Germinal center (tissue), 1 donor: ENCODE measurements at places on chromosomes 7 and 10.

- no peak for DNase-seq
Observed at GRCh38 chr10:51786016-51786683, 86.8 kb upstream of the CSTF2T start.

GRCh38 chr10:69486922-69487730, 35.9 kb downstream of the TSPAN15 start:
- no peak for DNase-seq

GRCh38 chr7:41911792-41912191, 208.9 kb upstream of the INHBA start:
- no peak for DNase-seq

GRCh38 chr10:107022600-107023354, 141.7 kb downstream of the SORCS1 start:
- no peak for DNase-seq

- DNase-seq = no peak
Observed at GRCh38 chr7:128860158-128861073, 2.2 kb upstream of the ATP6V1F start.

DNA sequence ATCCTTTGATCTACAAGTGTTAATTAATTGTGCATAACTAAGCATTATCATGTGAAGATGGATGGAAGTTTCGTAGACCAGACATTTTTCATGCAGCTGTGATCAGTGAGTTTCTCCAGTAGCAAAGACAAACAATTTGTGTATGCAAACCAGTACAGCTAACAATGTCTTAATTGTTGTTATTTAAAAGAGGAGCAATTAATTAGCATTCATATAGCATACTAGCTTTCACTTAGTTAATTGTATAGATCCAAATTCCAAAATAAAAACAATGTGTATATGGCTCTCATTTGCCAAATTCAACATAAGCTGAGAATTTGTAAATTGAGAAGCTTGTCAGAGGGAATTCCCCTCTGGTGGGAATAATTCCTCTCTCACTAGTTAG, 22.6 kb upstream of the PRKCQ start:
- DNase-seq = no peak

- no peak for DNase-seq
Observed at GRCh38 chr10:133442191-133442966, 11.4 kb upstream of the SCART1 start.

DNA sequence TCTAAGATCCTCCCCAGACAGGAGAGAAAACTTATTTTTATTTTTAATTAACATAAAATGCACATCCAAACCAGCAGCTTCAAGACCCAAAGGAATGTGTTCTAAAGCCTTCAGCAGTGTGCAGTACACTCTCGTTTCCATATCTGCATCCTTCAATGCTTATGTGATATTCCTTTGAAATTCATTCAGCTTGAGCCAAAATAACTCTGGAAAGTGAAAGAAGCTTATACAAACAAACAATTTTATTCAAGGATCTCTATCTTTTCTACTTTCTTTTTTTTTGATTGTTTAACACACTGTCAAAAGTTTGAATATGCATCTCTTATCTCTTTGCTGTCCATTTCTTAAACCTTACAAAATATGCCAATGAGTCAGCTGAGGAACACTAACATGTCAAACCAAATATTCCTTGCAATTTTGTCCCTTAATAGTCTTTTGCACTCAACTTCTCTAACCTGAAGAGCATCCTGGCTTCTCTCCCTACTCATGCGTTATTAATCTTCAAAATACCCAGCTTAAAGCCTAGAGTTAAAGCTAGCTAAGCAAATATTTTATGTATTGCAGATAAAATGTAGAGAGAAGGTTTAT, 124.3 kb downstream of the THSD7A start:
- no peak for DNase-seq

- no peak for DNase-seq
Observed at GRCh38 chr10:52040486-52040885, 273.6 kb upstream of the DKK1 start.

DNA sequence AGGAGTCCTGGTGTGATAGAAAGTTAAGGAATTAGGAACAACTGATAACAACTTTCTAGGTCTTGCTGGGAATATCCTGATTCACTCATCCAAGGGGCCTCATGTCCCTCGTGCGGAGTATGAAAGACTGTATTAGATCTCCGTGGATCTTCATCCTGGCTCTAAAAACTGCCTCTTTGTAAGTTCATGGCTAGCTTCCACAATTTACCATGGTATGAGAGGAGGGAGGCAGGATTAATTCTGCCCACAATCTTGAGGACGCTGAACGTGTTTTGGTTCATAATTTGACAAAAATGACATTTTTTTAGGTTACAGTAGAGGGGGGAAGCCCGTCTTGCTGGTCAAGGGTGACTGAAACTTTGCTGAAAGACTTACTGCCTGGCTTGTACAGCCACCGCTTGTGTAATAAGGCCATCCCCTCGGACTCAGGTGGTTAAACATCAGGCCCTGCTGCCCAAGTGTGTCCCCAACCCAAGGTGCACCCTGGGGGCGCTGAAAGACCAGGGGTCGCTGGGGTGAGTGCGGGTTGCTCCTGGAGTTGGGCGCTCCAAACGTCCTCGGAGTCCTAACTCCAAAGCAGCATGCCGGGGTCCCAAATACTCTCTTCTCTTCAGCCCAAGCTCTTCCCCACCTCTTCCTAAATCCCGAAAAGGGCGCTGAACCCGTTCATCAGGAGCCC, 733 bp downstream of the HIBADH start:
- peak; percentile 18 for DNase-seq

GRCh38 chr7:67346126-67346525, 349.5 kb downstream of the TYW1 start:
- no peak for DNase-seq

DNA sequence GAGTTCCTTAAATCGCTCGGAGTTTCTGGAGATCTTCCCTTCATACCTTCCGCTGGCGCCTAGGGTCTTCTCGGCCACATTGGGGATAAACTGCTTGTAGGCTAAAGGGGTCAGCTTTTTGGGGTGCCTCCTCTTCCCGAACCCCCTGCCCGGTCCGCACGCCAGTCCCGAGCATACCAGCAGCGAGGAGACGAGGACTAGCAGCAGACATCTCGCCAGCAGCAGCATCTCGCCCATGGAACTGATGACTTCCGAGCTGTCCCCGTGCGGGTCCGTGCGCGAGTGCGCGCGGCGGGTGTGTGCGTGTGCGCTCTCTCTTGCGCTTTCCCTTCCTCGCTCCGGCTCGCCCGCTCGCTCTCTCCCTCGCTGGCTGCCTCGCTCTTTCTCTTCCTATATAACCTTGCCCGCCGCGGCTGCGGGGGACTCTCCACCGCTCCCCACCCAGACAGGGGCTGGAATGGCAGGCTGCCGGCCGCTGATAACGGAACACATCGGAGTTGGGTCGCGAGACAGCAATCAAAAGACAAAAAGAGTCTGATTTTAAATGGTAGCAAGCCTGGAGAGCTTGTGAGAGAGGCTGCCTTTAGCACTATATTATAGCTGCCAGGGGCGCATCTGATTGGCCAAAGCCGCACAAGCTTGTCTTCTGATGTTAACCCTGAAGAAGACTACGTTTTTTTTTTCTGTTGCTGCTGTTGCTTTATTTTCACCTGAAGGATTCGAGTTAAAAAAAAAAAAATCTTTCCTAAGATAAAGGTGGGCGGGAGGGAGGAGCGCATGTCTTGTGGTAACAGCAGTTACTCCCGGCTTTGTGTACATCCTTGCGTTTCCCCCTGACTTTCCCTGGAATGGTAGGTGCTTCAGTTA, at the start of gene SHH:
Gene SHH (minus strand): TSS at position 569 of the 867 bp plus-strand sequence. CDS start 341 bp downstream, at position 228.
- no peak for DNase-seq

- no peak for DNase-seq
Observed at GRCh38 chr7:10343108-10343507, 630.6 kb upstream of the PHF14 start.

DNA sequence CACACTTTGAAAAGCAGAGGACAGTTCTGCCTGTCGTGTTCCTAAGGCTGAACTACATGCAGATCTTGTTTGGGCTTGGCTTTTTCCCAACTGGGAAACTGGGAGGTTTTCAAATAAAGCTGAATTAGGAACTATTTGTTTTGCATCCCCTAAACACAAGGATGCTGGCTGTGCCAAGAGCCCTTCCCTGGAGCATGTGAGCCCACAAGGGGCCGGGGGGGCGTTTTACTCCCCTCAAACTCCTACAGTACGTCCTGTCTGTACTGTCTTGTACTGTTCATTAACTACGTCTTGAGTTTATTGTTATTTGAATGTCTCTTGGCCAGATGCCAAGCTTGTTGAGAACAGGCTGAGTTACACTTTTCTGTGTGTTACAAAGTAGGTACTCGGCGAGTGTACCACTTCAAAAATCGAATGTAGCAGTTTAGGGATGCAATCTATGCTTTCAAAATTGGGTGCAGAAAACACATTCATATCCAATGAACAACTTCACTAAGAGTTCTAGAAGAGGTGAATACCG, 94.9 kb downstream of the GFRA1 start:
- DNase-seq = no peak

GRCh38 chr7:41336455-41336952, 366.4 kb downstream of the INHBA start:
- no peak for DNase-seq

DNA sequence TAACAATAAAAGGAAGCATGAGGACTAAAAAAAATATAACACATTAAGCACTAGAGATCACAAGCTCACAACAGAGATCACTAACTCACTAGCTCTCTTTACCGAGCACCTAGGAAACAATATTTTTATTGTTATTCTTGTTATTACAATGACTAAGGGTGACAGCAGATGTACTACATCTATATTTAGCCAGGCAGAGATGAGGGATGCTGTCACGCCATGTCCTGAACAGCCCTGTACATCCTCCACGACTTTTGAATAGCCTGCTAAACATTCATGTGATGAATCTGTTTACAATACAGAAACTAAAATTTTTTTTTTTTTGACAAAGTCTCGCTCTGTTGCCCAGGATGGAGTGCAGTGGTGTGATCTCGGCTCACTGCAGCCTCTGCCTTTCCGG, 22.7 kb downstream of the FAM133B start:
- DNase-seq = no peak

GRCh38 chr7:41967156-41967555, 264.3 kb upstream of the INHBA start:
- DNase-seq = no peak

- no peak for DNase-seq
Observed at GRCh38 chr7:25858525-25859411, 293.2 kb upstream of the NFE2L3 start.

GRCh38 chr7:74230446-74231231, 20.8 kb downstream of the LAT2 start:
- DNase-seq = peak; percentile 62
